GM04504 (cell line): ENCODE measurements at places on chromosomes 4 and X.

DNA sequence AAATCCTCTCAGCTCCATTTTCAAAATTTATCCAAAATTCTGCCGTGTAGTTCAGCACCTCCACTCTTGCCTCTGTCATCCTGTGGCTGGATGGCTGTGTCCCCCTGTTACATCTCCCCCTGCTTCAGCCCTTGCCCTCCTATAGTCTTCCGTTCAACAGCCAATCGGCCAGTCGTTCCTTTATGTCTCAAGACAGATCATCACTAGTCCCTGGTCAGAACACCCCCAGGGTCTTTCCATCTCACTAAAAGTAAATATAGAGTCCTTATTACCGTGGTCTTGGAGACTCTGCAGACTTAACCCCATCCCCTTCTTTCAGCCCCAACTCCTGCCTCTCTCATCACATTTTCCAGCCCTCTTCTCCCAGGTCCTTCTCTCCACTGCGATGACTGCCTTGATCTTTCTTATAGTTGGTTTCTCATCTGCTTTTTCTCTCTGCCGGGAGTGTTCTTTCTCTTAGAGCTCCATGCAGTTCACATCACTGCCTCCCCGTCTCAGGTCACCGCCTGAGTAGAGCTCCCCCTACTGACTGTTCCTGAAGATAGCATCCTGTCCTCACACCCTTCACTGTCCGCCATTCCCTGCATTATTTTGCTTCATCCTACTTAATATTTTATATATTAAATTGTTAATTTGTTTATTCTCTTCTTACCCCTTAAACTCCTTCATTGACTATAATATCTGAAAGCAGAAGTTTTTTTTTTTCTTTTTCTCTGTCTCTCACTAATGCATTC is 736.9 kb upstream of the MAGEB2 start:
- DNase-seq: peak; percentile 13

GRCh38 chr4:176277162-176277904 is 8.3 kb upstream of the ASB5 start:
- DNase-seq: peak; percentile 58

DNA sequence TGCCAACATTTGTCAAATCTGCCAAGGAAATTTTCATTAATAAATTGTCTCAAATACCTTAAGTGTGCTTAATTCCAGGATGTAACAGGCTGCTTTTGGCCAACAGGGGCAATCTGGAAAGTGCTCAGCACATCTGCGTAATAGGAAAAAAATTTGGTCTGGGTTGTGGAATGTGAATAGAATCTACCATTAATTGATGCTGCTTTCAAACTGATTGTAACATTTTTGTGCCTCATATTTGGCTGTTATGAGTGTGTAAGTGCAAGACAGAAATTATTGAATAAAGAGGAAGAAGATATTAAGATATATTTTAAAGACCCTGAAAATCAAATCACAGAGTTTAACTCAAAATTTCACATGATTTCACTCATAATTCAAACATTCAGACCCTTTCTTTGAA is 41.1 kb downstream of the REELD1 start:
- DNase-seq: no peak

DNA sequence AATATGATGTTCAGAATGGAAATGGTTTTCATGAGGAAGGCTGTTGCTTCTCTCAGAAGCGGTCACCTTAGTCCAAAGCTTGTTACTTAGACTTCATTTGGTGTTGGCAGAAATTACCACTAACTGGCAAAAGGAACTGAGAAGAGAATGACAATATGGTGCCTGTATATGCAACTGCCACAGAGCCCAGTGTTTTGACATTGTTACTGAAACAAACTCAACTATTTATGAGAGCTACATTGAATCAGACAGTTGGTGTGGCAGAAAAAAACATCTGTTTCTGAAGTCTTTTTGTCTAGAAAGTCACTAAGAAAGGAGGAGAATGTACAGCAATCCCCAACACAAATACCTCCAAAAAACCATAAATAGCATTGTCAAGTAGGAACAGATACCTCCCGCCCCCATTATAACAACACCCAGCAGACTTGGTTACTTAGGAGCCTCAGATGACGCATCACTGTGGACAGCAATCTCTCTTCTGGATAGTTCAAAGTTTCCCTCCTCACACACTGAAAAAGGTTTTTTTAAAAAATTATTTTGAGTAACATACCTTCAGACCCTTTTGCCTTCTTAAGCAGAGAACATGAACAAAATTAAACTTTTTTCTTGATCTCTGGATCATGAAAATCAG is 92.2 kb downstream of the MAML3 start:
- DNase-seq: no peak

GRCh38 chr4:94350095-94350494 is 7.5 kb upstream of the HPGDS start:
- DNase-seq: no peak

DNA sequence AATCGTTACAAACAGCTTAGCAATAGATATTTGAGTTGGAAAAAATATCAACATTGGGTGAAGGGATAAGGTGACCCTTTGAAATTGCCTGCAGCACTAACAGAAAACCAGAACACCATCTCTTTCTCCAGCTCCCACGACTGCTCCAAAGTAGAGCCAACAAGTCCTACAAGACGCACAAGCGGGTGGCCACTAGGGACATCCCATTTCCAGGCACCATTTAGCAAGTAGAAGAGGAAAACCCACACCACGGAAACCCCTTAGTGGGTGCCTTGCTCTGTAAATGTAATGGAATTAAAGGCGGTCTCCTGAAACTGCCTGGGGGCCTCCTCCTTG is 1.9 kb downstream of the ARHGAP6 start:
- no peak for DNase-seq

DNA sequence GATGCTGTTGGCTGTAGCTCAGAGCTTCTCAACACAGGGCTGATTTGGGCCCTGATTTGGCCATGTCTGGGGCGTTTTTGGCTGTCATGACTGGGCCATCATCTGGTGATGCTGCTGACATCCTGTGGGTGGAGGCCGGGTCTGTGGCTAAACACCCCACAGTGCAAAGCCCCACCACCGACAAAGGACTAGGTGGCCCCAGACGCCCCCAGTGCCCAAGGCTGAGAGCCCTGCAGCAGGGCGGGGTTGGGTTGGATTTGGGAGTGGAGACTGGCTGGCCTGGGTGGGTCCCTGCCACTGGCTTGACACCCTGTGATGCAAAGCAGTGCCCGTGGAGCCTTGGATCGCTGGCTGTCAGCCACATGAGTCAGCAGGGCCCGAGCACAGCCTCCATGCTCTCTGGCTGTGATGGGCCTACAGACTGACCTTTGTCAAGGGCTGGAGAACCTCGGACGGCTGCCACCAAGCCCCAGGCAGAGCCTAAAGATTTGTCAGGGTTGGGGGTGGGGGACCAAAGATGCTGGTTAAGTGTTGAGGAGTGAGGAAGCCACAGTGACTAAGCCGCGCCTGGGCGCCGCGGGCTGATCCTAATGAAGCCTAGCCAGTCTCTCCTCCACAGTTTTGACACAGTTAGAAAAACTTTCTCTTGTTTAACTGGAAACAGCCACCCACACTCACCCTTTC is 28.3 kb downstream of the CYTL1 start:
- peak; percentile 93 for DNase-seq

DNA sequence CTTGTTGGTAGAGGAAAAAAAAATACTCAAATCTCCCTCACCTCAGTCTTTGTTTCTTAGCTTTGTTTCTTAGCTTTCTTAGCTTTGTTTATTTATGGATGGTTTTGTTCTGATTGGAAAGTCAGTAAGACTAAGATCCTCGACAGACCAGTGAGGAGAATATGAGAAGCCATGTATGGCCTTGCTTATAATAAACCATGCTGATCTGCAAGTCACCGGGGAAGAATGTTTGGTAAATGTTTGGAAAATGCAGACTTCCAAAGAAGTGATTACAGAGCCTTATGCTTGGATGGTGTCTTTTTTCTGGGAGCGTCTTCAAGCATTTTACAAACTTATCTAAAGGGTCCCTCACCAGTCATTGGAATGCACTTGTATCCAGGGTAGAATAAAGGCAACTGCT is 90.1 kb upstream of the NOCT start:
- no peak for DNase-seq

DNA sequence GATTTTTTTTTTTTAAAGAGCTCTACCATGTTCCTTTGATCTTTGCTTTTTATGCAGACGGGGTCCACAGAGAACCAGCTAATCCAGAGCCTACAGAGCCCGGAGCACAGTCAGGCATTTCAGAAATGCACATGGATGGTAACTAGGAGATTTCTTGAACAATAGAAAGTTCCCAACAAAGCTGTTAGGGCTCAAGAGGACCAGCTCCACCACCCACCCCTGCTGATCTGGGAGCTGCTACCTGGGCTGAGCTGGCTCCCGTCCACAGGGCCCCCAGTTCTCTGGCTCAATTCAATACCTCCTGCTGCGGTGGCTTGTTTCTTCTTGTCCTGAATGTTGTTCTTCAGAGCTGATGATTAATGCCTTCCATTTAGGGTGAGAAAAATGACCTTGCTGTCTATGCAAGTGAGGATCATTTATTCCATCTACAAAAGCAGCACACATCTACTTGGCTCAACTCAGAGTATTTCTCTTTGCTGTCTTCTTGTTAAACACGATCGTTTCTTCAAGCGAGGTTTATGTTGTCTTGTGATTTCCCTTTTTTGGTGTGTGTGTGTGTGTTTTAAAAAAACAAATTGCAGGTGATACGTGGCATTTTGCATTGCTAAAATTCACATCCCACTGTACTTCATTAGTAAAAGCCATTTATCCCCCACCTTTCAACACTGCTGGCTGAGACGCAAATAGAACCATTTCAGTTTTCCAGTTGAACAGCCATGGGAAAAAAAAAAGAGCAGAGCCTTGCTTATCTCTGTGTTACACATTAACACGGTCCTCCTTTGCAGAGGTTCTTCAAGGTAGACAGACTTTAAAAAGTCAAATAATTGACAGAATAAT is 31.3 kb downstream of the IGFBP7 start:
- DNase-seq: no peak

- no peak for DNase-seq
Measured at GRCh38 chr4:151669990-151670389, 90.8 kb downstream of the GATB start.

GRCh38 chr4:3826247-3827172 is 60.3 kb downstream of the ADRA2C start:
- DNase-seq: no peak

DNA sequence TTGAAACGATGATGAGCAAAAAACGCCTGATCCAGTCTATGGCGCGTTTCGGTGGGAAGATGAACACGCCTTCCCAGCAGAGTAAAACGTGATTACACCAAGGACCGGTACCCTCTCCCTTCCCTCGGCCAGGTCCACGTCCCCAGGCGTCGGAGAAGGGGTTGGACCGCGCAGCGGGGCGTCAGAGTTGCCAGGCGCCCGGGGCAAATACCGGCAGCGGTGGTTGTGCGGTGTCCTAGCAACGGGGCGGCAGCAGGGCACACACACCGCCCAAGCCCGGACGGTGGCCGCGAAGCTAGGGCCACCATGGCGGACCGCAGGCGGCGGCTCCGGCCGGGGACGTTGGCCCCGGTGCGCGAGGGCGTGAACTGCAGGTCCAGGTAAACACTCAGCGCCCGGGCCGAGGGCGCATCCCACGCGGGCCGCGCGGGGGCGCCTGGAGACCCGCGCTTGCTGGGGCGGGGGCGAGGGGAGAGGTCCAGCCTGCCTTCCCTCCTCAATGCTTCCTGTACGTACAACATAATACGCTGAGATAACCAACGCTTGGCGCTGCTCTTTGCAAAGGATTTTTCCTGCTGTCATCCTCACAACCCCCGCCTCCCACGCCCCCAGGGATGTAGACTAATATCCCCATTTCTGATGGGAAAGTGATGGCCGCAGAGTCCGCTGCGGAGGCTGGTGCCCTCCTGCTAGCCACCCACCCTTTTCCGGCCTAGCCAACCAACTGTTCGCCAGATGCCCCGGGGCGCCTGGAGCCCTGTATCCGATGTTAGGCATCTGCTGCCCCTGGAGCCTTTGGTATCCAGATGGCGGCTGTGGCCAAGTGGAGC is at the start of gene FAM47E:
TSS of gene FAM47E (plus strand) at position 281 of the 830 bp plus-strand sequence. CDS start at position 307, 26 bp downstream.
- DNase-seq: peak; percentile 16

DNA sequence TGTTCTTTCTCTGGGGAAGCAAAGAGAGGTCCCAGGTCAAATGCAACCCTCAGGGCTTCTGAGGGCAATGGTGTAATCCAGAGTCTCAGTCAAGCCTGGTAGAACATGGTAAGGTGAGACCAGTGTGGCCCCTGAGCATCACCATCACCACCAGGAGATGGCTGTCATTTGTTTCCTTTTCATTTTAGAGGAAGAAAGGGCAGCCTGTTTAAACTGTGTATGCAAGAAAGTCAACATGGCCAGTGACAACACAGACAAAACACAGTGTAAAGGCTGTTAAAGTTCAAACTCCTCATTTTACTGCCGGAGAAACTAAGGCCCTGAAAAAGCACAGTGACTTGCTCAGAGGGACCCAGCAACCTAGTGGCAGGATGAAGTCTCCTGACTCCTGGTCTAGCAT is 2.0 kb upstream of the EDA start:
- DNase-seq: no peak

DNA sequence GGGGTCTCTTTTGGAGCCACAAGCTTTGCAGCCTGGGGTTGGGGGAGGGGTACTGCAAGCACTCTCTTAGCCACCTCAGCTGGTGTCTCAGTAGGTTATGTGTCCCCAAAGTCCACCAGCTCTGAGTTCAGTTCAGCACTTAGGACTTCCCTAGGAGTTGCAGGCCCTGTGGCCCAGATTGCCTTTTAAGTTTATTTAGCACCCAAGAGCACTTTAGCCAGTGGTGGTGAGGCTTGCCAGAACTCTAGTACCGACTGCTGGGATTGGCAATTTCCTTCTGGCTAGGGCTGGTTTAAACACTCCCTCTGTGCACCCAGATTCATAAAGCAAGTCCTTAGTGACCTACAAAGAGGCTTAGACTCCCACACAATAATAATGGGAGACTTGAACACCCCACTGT is 489.9 kb upstream of the RPS6KA3 start:
- no peak for DNase-seq

- no peak for DNase-seq
Measured at GRCh38 chr4:139977838-139978609, 176.0 kb downstream of the MAML3 start.
